ENCODE measurements at places on chromosomes 1 and 21. TPM values are rescaled to one million over a fixed set of nuclear protein-coding genes. Genes with fewer than 3 reads are reported as not detected.

Gene TNNI3K
- total RNA-seq, result not detected

Gene RAB7B
- 6.3 TPM for total RNA-seq

Gene KCNC4
- 10.9 TPM for total RNA-seq

Gene DMBX1
- not detected for total RNA-seq
